ENCODE measurements at places on chromosomes 5 and 9.
A peak's percentile ranks its signal among the peaks of the same experiment; 100 is the strongest.

GRCh38 chr9:70285246-70285645 is 26.5 kb downstream of the SMC5 start:
- peak; percentile 74 for DNase-seq

DNA sequence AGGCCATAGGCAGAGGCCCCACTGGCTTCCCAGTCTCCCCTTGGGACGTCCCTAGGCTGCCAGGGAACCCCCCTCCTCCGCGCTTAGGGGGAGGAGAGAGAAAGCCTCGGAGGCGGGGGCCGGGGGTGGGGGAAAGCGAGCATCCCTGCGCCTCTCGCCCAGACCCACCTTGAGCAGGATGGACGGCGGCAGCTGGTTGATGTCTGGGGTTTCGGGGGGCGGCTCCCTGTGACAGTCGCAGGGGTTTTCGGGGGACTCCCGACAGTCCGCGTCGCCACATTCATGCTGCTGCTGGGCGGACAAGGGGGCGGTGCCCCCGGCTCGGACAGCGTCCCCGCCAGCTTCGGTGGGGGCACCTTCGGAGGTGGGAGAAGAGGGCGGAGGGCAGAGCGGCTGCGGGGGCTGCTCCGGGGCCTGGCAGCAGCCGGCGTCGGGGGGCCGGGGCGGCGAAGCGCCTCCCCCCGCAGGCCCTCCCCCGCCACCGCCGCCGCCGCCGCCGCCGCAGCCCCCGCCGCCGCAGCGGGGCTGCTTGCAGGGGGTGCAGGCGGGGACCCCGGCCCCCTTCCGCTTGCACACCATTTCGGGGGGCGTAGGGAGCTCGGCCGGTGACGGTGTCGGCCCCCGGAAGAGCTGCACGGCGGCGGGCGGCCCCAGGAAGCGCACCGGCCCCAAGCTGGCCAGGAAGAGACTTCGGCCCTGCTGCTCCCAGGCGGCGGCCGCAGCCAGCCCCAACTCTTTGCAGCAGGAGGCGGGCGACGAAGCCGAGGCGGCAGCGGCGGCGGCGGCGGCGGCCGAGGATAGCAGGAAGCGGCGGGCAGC is 1.2 kb downstream of the FBXL17 start:
- peak; percentile 16 for DNase-seq

DNA sequence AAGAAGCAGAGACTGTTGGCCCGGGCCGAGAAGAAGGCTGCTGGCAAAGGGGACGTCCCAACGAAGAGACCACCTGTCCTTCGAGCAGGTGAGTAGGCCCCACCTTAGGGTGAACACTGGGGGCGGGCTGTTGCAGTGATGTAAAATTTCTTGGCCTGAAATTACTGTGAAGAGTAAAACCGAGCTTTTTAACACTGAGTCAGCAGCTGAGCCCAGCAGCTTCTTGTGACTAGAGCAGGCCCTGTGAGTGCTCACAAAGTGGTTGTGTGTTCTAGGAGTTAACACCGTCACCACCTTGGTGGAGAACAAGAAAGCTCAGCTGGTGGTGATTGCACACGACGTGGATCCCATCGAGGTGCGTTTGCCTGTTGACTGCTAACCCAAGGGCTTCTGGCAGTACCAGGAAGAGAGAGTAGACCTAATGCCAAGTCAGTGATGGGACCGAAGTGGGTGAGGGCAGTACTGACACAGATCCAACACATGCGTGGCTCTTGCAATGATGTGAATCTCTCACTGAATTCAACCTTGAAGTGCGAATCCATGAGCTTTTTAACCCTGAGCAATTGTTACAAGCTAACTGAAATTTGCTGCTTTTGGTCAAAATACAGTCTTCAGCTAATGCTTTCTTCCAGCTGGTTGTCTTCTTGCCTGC is 2.1 kb downstream of the RPL7A start:
- no peak for DNase-seq

- peak; percentile 82 for DNase-seq
Measured at GRCh38 chr5:159050316-159051143, 49.2 kb downstream of the EBF1 start.

- peak; percentile 87 for DNase-seq
Measured at GRCh38 chr5:21152611-21153010, 1164.6 kb upstream of the CDH18 start.

DNA sequence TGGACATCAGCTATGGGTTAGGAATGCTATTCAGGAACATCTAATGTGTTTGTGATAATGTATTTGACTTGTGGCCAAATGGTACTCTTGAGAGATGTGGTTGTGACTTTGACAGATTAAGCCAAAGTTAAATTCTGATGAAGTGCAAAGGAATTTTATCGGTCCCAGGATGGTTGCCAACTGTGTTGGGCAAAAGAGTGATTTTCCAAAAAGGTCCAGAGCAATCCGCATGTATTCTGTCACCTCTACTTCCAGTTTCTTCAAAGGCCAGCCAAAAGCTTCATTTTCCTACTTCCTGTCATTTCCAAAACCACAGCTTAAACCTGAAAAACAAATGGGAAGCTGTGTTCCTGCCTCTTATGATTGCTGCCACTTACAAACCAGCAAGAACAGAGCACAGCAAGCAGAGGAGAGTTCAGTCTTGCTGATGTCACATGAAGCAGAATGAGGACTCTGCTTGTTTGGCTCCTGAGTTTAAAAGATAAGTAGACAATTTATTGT is 59.8 kb downstream of the MARCHF3 start:
- peak; percentile 99 for DNase-seq

GRCh38 chr5:150710165-150710564 is 9.3 kb upstream of the RBM22 start:
- DNase-seq: no peak

DNA sequence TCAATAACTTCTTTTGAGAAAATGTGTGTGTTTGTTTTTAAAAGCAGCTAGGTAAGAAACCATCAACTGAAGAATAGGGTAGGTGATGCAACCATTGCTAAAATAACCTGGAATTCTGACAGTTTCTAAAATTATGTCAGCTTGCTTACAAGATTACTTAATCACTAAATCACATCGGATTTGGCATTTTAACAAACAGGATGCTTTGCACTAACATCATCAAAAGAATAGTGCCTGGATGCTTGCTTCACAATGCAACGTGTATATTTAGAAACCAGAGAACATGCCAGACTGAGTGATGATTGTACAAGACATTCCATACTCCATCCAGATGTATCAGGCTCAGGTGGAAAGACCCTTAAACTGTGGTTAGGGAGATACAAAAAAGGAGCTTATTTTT is 43.9 kb downstream of the PAM start:
- DNase-seq: peak; percentile 65

- DNase-seq: no peak
Measured at GRCh38 chr9:76595645-76596044, 136.7 kb downstream of the GCNT1 start.

DNA sequence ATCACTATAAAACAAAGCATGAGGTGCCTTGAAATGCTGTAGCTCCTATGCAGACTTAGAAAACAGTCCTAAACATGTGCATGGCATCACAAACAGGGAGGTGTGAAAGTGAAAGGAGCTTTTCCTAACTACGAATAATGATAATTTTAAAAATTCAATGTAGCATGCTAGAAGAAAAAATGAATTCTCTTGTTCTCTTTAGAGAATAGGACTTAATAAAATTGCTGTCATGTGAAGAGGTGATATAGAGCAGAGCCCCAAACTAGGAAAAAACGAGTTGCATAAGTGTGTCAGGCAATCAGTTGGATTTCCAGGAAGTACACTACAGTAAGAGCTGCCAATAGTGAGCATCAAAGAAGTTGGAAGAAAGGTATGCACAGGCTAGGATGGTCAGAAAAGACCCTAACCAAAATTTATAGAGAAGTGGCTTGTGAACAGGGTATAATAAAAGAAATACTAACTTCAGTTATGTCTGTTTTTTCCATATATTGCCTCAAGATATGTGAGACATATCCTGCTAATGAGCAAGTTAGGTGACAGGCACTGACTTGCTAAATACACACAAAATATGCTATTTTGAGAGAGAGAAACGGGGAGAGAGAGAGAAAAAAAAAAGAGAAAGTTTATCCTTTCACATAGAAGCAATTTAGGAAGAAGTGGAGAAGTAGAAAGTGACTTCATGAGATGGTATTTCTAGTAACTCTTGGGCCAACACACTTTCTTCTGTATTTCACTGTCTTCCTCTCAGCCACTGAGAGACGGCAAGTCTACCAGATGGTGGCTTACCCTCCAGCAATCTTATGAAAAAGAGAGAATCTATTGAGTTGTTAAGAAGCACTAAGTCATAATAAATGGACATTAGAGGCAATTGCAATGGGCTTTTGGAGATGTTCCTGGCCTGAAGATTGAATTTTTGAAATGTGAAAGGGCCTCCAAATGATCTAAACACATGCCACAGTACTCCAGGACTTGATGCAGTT is 18.0 kb downstream of the ITGA2 start:
- DNase-seq: peak; percentile 58

DNA sequence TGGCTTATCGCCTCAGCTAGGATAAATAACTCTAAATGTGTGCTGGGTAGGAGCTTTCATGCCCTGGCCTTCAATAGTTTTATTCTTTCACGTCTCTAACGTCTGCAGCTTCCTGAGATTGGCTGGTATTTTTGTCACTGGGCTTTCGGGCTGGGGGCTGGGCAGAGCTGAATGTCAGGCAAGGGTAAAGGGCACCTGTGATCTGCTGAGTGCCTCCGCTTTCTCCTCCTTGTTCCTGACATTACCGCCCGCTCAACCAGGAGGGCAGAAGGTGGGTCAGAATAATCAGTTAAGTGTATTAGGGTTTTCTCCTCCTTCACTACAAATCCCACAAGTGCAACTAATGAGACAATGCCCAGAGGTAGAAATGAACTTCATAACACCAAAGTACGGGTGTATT is 216.6 kb downstream of the TSSK1B start:
- no peak for DNase-seq

DNA sequence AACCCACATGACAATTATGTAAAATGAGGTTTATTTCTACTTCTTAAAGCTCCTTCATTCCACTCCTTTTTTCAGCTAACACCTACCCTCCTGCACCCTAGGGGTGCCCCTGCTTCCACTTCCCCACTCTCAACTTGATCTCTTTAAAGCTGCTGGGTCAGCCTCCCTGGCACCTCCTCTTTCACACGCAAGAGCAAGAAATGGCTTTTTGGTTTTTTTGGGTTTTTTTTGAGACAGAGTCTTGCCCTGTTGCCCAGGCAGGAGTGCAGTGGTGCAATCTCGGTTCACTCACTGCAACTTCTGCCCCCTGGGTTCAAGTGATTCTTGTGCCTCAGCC is 64.4 kb downstream of the SUSD1 start:
- DNase-seq: no peak

- no peak for DNase-seq
Measured at GRCh38 chr5:97172227-97172626, 10.8 kb downstream of the RIOK2 start.

DNA sequence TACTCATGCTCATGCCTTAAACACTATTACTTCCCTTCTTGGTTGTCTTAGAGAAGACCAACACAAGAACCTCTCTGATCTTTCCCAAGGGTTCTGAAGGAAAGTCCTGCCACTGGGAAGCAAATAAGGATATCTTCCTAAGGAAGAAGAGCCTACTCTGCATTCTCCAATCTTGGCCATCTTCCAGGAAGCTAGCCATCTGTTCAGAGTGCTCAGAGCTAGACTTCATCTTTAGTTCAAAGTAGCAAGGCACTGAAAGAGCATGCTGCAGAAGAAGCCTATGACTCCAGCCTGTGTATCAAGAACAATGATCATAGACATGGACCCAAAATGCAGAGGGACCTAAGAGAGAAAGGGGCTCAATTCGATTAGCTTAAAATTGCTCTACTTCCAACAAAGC is 114.7 kb downstream of the KIAA0825 start:
- DNase-seq: no peak

DNA sequence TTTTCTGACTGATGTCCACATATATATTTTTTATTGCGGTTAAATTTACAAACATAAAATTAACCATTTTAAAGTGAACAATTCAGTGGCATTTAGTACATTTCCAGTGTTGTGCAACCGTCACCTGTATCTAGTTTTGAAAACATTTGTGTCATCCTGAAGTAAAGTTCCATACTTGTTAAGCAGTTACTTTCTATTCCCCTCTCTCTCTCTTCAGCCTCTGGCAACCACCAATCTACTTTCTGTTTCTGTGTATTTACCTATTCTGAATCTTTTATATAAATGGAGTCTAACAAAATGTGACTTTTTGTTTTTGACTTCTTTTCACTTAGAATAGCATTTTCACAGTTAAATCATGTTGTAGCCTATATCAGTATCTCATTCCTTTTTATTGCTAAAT is 480.1 kb upstream of the SMARCA2 start:
- no peak for DNase-seq

GRCh38 chr9:128091571-128091970 is 23.5 kb downstream of the SLC25A25 start:
- no peak for DNase-seq

GRCh38 chr5:179375831-179376365 is 30.6 kb upstream of the ADAMTS2 start:
- no peak for DNase-seq

GRCh38 chr5:95973793-95974325 is 12.2 kb upstream of the ELL2 start:
- DNase-seq: peak; percentile 62

DNA sequence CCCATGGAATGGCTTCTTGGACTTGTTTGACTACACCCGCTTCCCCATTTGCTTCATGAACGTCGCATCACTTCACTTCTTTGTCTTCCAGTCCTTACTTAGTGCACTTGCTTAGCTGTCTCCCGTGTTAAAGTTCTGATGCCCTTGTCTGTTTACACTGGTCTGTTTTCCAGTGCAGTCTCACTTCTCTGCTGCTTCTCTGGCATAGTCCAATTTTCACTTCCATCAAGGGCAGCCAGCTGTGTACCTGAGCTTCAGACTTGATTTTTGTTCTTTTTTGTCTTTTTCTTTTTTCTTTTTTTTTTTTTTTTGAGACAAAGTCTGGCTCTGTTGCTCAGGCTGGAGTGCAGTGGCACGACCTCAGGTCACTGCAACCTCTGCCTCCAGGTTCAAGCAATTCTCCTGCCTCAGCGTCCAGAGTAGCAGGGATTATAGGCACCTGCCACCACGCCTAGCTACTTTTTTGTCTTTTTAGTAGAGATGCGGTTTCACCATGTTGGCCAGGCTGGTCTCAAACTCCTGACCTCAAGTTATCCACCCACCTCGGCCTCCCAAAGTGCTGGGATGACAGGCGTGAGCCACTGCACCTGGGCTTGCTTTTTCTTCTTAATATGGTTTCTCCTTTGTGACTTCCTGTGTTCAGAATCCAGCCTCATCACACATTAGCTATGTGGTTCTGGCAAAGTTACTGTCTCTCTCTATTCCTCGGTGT is 75.4 kb downstream of the LRRC70 start:
- no peak for DNase-seq

- peak; percentile 58 for DNase-seq
Measured at GRCh38 chr9:2461892-2462291, 159.7 kb upstream of the VLDLR start.

- no peak for DNase-seq
Measured at GRCh38 chr9:11356067-11356466, 743.3 kb upstream of the PTPRD start.

DNA sequence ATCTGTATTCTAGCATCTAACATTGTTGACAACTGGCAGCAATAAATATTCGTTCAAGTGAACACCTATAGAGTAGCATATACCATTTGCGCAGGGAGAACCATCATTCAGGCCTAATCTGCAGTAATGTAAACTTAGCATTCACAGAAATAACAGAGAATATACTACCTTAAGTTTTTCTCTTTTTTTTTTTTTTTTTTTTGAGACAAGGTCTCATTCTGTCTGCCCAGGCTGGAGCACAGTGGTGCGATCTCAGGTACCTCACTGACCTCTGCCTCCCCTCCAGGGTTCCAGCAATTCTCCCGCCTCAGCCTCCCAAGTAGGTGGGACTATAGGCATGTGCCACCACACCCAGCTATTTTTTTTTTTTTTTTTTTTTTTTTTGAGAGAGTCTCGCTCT is 12.1 kb downstream of the UBAP2 start:
- DNase-seq: no peak

GRCh38 chr9:82621447-82621846 is 441.5 kb downstream of the RASEF start:
- no peak for DNase-seq
